ENCODE measurements at places on chromosomes 2 and 18.

- no peak for DNase-seq
Observed at GRCh38 chr2:162824304-162824703, 14.3 kb downstream of the KCNH7 start.

GRCh38 chr2:188478724-188479123, 187.1 kb downstream of the GULP1 start:
- peak; percentile 50 for DNase-seq

DNA sequence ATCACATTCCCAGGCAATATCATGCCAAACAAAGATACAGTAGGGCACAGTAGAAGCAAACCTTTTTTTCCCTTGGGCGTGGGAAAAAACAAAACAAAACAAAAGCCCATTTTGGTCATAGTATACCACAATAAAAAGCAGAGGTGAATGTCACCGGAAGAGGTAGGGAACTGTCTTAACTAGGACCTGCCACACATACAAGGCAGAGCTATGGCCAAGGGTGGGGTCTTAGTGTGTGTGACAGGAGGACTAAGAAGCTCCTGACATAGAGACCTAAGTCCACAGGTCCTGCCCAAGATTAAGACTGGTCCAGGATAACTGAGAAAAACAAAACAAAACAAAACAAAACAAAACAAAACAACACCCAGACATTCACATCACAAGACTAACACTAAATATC, 441.2 kb upstream of the DSEL start:
- no peak for DNase-seq

- DNase-seq, result no peak
Observed at GRCh38 chr2:138874251-138874650, 94.1 kb upstream of the NXPH2 start.

DNA sequence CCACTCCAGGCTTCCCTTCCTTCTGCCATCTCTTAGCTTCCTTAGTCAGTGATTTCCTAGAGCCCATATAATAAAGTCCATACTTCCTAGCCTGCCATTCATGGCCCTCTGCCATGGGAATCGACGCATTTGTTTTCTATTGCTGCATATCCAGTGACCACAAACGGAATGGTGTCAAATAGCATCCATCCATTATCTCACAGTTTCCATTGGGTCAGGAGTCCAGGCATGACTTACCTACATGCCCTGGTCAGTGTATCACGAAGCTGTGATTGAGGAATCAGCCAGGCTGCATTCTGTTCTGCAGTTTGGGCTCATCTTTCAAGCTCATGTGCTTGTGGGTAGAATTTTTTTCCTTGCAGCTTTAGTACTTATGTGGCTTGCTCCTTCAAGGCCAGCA, 209.7 kb upstream of the EPAS1 start:
- no peak for DNase-seq

DNA sequence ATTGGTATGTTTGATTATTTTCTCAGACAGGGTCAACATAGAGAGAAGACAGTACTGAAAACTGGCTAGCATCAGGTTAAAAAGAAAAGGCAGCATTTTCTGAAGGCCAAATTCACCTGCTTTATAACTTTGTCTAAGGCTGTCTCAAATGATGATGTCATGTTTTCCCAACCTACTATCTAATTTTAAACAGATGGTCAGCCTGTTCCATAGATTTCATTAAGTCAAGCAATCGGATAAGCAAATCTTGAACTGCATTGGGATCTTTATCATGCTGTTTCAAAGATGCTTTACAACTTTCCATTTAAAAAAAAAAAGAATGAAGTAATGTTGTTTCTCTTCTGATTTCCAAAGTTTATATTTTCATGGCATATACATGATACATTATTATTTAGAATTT, 56.3 kb upstream of the SPOPL start:
- no peak for DNase-seq

GRCh38 chr2:181123798-181124231, 143.4 kb downstream of the UBE2E3 start:
- no peak for DNase-seq

- DNase-seq, result peak; percentile 42
Observed at GRCh38 chr2:233989221-233989858, 61.2 kb upstream of the SPP2 start.

- DNase-seq, result no peak
Observed at GRCh38 chr2:60858897-60859311, 22.5 kb upstream of the REL start.

DNA sequence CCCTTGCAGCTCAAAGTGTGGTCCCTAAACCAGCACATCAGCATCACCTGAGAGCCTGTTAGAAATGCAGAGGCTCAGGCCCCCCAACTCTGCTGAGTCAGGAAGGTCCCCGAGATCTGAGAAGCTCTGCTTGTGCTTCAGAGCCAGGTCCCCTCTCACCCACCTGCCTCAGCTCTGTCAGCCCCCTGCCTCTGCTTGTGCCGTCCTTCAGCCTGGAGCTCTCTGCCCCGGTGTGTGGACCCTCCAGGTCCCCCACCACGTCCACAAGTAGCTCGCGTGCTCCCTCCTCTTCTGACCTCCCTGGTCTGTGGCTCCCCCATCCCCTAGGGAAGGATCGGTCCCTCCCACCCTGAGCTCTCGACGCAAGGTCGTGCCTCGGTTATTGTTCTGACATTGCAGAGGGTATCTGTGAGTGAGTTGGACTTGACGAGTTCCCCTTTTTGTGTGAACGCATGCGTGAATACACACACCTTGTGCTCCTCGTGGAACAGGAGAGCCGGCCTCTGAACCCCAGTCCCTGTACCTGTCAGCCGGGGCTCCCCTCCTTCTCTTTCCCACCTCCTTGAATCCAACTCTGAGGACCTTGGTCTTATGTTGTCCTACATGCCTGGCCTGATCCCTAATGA, 75.5 kb upstream of the TAF1B start:
- no peak for DNase-seq

- DNase-seq, result no peak
Observed at GRCh38 chr2:233029321-233029720, 3.2 kb upstream of the NEU2 start.

GRCh38 chr2:38176619-38177021, 100.7 kb upstream of the CYP1B1 start:
- DNase-seq, result no peak

DNA sequence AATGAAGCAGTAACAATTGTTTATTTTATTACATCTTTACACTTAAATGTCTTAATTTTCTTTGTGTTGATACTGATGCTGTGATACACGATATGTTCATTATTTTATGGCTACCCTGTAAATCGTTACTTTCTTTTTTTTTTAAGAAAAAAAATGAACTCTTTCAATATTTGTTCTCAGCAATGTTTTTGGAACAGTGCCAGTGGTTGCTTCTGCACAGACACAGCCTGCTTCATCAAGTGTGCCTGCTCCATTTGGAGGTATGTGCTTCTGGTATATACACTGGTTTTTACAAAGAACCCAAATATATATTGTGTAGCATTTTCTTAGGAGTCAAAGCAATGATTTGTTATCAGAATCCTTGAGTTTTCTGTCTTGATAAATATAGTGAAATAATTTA, 62.2 kb upstream of the SCYGR2 start:
- DNase-seq, result no peak

- no peak for DNase-seq
Observed at GRCh38 chr18:34834897-34835296, 124.8 kb downstream of the DTNA start.

GRCh38 chr2:8253781-8254180, 428.1 kb upstream of the ID2 start:
- DNase-seq, result no peak

GRCh38 chr2:134155134-134155533, 98.7 kb upstream of the MGAT5 start:
- no peak for DNase-seq

- no peak for DNase-seq
Observed at GRCh38 chr2:160756481-160756880, 262.9 kb upstream of the RBMS1 start.

- DNase-seq, result no peak
Observed at GRCh38 chr2:237702441-237703391, 75.3 kb downstream of the LRRFIP1 start.

DNA sequence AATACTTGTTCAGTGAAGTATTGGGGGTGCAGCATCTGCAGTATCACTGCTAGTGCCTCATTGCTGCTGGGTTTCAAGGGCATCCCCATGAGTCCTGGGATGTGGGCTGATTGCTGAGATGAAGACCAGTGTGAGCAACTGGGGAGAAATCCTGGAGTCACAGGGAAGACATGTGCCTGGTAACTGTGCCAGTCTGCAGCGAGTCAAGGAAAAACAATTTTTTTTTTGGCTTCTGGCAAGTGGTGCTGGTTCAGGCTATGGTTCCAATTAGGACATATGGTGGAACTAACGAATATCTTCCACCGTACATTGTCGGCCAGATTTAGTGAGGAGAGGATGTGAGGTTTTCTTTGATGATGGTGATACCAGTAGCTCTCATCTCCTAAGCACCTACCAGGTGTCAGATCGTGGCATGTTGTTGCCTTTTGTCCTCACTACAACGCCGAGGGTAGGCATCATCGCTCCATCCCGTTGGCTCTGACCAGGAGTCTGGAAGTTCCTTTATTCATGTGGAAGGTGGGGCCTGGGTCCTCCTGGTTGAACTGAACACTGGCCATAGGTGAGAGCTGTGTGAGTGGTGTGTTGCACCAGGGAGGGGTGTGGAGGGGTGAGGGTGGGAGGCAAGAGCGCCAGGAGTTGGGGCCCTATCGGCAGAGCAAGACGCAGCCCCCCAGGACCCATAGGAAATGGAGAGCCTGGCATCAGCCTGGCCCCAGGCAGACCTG, 118.0 kb upstream of the HS6ST1 start:
- DNase-seq, result no peak

- DNase-seq, result no peak
Observed at GRCh38 chr2:235402422-235402821, 91.4 kb upstream of the AGAP1 start.

DNA sequence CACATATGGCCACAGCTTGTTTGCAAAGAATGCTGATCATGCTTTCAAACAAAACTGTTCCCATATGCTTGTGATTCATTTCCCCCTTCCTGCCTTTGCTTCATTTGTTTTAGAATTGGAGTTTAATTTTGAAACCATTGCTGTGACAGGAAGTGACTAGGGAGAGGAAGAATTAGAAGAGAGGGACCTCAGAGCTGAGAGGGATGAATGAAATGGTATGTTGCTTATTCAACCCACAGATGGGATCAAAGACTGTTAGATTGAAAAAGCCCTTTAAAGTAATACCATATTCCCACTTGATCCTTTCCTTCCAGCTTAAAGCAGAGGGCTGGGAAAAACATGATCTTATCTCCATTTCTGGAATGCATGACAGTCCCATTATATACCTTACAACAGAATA, 106.2 kb upstream of the RNF152 start:
- DNase-seq, result peak; percentile 46

GRCh38 chr2:154338352-154338967, 360.0 kb upstream of the KCNJ3 start:
- no peak for DNase-seq

DNA sequence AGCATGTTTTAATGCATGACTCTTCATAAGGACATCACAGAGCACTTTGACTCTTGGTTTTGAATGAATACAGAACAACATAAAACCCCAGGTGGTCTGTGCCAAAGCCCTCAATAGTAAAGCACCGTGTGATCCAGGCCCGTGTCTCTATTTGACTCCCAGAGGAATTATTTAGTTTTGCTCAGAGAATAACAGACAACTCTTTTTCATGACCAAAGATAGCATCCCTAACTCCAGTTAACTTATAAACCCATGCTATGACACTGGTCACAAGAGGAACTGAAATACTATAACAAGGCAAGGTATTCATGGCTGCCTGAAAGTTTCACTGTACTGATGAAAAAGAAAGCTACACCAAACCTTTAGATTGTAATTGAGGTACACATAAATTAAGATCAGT, 128.4 kb downstream of the IKZF2 start:
- no peak for DNase-seq

DNA sequence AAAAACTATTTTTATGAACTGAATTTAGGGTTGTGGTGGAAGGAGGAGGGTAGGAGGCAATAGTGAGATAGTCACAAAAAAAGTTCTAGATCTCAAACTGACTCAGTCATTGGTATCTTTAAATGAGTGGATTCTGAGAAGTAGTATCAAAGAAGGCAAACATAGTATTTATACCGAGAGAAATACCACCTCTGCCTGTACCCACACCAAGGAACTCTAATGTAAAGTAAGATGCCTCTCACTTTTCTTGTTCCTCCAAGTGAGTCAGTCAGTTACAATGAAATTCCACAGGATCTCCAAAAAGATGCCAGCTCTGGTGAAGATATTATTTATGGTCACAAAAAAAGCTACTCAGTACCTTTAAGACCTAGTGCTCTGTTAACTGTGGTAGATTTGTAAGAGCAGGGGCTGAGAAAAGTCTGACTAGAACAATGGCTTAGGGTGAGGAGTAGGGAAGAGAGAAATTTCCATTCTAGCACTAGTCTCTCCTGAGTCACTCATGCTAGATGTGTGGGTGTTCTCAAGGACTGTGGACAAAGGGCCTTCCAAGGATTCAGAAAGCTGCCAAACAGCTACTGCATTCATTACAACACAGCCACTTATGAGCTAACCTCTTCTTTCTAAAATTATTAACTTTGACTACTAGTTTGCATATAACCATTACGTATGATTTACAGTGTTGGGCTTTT, 36.3 kb downstream of the YWHAQ start:
- peak; percentile 89 for DNase-seq

DNA sequence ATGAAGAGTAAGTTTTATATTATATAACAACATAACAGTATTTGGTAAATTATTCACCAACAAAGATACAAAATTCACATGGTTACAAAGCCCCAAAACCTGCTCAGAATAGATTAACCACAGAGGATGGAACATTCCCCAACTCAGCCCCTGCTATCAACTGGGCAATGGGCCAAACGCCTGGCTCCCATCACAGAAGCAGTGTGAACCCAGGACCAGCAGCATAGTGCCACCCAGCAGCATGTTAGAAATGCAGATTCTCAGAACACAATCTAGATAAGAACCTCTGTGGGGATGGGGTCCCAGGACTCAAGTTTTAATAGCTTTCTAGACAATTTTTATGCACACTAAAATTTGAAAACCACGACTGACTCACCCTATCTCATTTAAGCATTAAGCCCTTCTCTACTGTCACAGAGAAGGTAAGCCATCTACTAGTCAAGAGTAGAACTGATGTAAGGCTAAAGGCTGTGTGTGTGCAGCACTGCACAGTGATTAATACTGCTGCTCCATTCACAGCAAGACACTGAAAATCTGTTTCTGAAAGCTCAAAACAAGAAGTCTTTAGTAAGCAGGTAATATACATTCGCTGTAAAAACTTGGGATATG, 15.2 kb downstream of the AFG3L2 start:
- no peak for DNase-seq

GRCh38 chr18:58231930-58232329, 187.9 kb downstream of the NEDD4L start:
- no peak for DNase-seq

DNA sequence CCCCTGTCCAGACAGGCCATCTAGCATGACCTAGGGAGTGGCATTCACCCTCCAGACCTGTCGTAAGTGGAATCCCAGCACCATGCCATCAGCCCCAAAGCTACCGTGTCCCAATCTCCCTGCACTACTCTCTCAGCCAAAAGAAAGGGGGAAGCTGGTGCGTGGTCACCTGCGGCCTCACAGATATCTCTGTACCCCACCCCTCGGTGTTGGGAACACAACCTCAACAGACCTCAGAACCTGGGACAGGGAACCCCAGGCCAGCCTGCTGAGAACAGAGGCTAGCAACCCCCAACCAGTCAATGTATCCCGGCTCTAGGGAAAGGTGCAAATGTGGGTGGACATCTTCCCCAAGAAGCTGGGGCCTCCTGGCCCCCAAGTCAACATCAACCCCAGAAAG, 38.2 kb downstream of the LMAN2L start:
- no peak for DNase-seq

- no peak for DNase-seq
Observed at GRCh38 chr2:47196046-47196445, 40.9 kb upstream of the STPG4 start.

Measured in COLO829 (cell line).